GM13976 (cell line): ENCODE measurements at places on chromosomes 6 and 20.

GRCh38 chr6:148747145-148747470 lies 278 bp downstream of the UST start:
- DNase-seq: no peak

DNA sequence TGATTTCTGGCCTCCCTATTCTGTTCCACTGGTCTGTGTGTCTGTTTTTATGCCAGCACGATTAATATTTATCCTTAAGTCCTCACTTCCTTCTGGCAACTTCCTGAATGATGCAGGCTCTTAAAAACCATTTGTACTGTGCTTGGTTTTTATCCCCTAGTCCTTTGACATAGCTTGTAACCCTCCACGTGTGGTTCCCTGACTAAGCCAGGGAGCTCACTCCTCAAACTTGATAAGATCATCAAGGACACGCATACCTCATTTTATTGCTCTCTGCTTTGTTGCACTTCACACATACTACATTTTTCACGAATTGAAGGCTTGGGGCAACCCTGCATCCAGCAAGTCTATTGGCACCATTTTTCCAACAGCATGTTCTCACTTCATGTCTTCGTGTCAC lies 166.4 kb upstream of the UST start:
- no peak for DNase-seq

DNA sequence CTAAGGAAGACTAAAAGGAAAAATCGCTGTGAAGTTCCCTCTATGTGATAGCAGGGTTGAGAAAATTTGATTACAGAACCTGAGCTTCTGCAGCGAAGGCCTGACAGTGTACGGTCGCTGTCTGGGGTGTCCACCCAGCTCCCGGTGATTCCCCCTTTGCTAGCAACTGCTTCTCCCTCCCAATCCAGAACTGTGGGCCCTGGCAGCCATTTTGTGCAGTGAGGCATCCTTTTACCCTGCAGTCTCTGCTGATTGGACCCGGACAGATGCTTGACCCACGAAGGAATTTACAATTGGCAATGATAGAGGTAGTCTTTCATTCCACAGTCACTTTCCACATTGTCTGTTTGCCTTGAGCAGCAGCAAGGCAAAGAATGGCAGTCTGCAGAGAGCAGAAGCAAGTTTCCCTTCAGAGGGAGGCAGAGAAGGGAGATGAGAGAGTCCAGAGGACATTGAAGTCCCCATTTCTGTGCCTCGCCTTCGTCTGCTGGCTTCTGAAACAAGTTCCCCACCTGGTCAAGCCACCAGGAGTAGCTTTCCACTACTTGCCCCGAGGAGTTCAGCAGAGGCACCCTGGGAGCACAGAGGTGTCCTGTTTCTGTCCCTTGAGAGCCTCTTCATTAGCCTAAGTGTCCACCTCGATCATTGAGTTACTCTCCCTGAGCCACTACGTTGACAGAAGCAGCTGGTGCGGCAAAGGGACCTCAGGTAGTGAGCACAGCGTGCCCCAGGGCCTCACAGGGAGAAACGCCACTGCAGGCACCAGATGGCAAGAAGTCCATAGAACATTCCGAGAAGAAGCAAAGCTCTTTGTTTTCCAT lies 370.3 kb downstream of the NRN1 start:
- DNase-seq: no peak

DNA sequence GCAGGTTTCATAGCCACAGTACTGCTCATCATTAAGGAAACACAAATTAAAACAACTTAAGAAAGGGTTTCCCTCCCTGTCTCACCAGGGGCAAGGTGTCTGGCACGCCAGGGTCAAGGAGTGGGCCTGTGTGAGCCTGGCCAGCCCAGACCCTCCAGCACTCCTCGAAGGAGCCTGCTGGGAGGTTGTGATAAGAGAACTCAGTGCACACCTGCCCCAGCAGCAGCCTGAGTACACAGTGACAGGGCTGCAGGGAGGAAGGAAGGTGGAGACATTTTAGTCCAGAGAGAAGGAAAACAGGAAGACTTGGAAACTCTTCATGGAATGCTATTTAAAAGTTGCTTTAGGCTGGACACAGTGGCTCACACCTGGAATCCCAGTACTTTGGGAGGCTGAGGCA lies 14.1 kb downstream of the NINL start:
- DNase-seq: no peak

DNA sequence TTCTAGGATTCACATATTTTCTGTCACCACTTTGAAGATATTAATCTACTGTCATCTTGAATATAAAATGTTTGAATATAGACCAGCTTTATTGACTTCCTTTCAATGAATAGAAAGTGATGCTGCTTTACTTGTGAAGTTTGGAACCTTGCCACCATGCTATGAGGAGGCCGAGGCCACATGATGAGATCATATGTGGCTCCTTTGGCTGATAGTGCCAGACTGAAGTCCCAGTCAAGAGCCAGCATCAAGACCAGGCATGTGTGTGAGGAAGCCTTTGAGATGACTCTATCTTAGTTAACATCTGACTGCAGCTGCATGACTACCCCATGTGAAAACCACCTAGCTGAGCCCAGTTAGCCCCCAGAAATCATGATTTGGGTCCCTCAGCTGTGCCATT lies 169.5 kb downstream of the OTOR start:
- DNase-seq: no peak

- DNase-seq: no peak
These were observed 593.5 kb upstream of the ARID1B start for GRCh38 chr6:156183678-156184077.

- no peak for DNase-seq
These were observed 142.8 kb upstream of the PTPRK start for GRCh38 chr6:128663238-128663637.

- DNase-seq: no peak
These were observed 861 bp upstream of the RALGAPA2 start for GRCh38 chr20:20713244-20713765.

DNA sequence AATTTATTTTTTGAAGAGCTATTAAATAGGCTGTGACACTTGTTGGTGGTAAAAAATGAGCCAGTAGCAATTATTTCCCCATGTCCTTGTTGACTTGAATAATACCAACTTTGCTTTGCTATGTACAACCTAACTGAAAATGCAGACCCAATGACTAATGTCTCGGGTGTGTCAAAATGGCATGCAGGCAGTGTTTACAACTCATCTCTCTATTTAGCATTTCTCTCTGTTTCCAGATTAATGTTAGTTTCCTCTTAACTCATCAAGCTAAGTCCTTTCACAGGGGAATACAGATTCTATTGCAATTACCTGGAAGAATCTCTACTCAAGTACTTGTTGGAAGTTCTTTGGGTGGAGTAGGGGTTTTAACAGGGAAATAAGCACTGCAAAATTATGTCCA lies 504.4 kb downstream of the BCKDHB start:
- DNase-seq: no peak

DNA sequence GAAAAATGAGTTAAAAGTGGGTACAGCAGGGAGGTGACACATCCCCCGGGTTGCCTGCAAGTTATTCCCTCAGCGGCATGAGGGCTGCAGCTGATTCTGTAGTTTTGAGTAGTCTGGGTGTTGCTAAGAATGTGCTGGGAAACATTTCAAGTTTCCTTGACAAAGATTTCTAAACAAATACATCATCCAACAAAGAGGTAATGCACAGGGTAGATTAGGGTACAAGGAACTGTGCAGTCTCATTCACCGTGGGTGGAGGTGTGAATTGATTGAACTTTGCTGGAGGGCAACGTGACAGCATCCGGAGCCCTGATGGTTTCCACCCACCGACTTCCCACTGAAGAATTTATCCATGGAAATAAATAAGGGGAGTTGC lies 21.8 kb downstream of the CASS4 start:
- no peak for DNase-seq

DNA sequence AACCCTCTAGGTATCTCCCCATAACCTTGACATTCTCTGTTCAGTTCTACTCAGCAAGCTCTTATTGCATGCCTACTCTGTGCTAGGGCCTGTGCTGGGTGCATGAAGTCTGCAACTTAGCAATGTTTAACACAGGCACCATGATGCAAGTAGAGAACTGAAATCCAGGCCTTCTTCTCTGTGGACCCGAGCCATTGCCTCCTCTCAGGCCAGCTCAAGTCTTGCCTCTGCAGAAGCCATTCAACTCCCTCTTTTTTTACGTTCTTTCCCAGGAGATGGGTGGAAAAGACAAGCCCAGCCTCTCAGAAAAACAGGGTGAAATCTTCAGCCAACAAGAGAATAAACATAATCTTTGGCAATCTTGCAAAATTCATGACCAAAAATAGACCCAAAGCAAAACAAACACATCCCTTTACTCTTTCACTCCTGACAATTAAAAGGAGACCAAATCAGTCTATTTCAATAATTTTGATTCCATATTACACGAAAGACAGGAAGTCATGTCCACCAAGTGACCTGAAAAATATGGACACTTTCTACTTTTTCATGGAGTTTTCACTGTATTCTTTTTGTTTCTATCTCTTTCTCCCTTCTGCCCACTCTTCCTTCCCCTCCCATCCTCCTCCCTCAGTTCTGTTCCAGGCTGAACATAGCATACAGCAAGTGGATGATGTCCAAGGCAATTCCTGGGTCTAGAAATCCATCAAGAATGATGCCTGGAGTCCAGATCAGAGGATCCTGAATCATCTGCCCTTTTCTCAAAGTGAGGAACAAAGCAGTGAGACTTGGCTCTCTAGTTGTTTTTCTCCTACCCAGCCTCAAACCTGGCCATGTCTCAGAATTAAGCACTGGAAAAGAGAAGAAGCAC lies 45.4 kb upstream of the MOCS1 start:
- DNase-seq: no peak
